Stimulated activated CD4-positive, alpha-beta T cell treated with anti-CD3 and anti-CD28 coated beads, Interleukin-2, amount 100 ng/mL, for 48 hours (primary cell): ENCODE measurements at places on chromosomes 12 and 14.

DNA sequence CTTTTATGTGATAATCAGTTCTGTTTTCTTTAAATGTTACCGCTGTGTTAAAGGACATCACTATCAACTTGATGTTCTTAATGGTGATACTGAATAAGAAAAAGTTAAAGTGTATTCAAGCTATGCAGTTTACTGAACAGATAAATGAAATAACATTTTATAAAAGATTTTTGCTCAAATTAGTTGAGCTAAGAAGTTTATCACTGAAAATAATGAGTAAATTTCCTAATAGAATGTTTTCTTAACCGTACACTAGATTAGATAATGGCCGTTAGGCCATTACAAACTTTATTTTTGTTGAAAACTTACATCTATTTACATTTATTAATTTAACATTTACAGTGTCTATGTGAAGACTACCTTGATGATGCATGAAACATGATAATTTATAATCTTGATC lies 25.0 kb downstream of the ATF7IP start:
- no peak for DNase-seq

DNA sequence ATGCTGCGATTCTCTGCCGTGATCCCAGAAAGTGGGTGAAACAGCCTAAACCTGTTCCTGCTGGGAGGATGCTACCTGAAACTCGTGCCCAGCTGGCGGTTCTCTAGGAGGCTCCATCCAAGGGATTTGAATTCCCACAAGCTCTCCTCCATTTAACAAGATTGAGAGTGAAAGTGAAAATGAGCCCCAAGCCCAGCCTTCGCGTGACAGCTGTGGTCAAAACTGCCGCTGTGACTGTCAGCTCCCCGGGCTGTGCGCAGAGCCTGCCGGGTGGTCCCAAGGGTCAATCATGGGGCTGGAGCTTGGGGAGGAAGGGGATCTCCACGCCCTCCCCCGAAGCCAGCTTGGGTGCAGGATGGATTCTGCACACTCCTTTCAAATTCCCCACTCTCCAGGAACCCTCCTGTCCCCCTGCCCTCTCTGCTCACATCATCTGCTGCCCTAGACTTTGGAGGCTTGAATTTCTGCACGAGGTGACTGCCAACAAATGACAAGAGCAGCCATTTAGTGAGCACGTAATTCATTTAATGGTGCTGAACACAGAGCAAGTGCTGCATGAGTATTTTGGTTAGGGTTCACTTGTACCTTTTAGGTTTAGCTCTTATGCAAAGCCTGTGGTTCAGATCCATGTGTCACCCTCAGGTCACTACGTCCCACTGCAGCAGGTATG lies 5.3 kb downstream of the ASB2 start:
- no peak for DNase-seq

- no peak for DNase-seq
Observed at GRCh38 chr12:6955108-6956020, 4.2 kb downstream of the PTPN6 start.

DNA sequence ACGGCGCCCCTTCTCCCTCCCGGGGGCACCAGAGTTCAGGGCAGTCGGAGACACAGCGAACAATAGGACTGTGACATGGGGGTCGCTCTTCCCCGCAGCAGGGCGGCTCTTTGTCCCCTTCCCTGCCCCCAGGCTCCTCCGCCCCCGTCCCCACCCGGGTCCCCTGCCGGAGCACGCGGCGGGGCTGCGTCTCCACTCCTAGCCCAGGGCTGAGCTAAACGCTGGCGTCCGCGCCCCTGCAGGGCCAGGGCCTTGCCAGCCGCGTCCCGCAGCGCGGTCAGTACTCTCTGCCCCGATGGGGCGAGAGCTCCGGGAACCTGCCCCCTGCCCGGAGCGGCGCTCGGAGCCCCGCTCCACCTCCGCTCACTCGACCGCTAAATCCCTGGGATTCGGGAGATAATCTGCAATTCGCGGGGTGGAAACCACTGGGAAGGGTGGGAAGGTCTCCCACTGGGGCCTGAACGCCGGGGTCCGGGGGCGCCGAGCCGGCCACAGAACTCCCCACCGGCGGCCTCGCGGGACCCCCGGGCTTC lies 825 bp upstream of the CCDC85C start:
- DNase-seq, result peak; percentile 6

- DNase-seq, result no peak
Observed at GRCh38 chr12:44709166-44709565, 166.9 kb downstream of the NELL2 start.

DNA sequence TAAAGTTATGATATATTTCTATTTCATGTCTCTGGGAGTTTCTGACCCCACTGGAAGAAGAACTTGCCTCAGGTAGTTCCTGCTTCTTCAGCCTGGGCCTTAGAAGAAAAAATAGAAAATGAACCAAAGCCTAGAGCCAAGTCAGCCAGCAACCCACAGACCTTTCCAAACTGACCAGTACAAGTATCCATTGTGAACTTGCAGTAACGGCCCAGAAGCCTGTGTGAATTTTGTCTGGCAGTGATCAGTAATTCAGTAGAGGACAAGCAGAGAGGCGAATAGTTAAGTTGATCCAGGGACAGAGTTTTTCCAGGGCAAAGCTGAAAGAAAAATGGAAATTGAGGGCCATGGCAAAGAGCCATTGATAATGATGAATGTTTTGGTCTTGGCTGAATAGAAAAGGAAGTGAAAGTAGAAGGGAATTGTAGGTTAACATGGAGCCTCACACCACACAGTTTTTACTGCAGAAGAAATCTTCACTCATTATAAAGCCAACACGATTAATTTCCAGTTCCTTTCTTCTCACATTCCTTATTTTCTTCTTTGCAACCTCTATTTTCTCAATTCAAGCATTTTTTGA lies 311.8 kb downstream of the BTG1 start:
- DNase-seq, result no peak

GRCh38 chr14:90720336-90720735 lies 95.9 kb downstream of the TTC7B start:
- DNase-seq, result no peak

DNA sequence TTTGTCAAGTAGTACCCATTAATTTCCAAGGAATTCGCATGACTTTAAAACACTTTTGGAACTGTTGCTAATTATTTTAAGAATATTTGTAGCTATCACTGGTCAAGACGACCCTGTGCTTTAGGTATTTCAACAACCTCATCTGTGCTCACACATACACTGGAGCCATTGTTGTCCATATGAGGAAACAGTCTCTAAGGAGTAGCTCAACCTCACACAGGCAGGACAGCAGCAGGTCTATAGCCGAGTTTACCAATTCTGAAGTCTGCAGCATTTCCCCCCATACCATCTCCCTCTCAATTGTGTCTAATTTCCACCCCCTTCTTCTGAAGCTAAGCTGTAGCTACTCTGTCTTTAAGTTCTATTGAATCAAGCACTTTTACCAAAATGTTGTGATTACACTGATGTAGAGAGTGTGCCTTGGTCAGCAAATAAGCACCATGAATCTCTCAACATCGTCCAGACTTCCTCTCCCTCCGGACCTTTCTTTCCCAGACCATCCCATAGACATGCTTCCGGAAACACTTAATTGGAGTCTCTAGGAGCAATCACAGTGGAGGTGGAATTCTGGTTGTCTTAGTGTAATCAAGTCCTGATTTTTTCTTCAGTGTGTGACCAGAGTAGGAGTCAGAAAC lies 48.5 kb upstream of the NUAK1 start:
- no peak for DNase-seq

DNA sequence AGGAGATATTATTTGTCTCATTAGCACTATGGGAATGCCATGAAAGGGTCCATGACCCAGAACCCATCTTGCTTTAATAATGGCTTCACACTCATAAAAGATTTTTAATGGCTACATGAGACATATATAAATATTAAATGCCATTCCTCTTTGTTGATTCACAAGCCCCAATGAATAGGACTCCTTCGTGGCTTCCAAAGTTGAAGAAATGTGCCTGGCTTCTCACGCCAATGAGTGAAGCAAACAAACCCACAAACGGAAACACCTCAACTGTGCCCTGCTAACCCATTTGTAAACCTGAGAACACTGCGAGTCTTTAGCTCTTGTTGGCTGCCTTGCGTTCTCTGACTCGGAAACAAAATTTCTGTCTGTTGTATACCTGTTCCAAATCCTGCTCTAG lies 381.7 kb upstream of the DDHD1 start:
- no peak for DNase-seq

DNA sequence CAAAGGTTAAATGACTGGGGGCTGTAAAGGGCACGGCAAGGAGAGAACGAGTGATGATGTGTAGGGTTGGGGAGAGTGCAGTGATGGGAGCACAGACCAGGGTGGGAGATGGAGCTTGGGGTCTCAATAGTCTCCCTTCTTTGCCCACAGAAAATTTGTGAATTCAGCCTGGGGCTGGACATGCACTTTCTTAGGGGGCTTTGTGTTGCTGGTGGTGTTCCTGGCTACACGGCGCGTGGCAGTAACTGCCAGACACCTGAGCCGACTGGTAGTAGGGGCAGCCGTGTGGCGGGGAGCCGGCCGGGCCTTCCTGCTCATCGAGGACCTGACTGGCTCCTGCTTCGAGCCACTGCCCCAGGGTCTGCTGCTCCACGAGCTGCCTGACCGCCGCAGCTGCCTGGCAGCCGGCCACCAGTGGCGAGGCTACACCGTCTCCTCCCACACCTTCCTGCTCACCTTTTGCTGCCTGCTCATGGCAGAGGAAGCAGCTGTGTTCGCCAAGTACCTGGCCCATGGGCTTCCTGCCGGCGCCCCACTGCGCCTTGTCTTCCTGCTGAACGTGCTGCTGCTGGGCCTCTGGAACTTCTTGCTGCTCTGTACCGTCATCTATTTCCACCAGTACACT lies 1.7 kb downstream of the FITM1 start:
- DNase-seq, result no peak

DNA sequence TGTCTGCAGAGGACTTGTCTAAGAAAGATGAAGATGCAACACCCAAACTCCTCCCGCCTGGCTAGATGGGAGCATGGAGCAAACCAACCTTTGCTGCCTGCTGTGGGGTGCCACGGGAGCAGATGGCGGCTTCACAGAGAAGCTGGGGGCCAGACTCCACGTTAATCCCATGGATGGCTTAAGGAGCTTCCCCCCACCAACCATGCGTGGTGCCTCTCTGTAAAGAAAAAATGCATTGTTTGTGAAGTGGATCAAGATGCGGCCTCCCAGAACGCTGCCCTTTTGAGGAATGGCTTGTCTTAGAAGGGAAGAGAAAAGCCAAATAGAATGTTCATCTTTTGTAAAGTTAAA lies 15.6 kb downstream of the MVK start:
- DNase-seq, result no peak

GRCh38 chr12:27553941-27554340 lies 29.9 kb downstream of the PPFIBP1 start:
- no peak for DNase-seq
